Activated T-helper 1 cell treated with anti-CD3 and anti-CD28 coated beads, Interleukin-12 subunit alpha, Interleukin-12 subunit beta, Interleukin-2, Interleukin-4 antibody, amounts not matched to agents 30 ng/mL and 10 ng/mL and 1 ng/mL, durations not matched to agents 14 hours and 24 hours and 36 hours (primary cell): ENCODE measurements at places on chromosomes 2 and 18.

DNA sequence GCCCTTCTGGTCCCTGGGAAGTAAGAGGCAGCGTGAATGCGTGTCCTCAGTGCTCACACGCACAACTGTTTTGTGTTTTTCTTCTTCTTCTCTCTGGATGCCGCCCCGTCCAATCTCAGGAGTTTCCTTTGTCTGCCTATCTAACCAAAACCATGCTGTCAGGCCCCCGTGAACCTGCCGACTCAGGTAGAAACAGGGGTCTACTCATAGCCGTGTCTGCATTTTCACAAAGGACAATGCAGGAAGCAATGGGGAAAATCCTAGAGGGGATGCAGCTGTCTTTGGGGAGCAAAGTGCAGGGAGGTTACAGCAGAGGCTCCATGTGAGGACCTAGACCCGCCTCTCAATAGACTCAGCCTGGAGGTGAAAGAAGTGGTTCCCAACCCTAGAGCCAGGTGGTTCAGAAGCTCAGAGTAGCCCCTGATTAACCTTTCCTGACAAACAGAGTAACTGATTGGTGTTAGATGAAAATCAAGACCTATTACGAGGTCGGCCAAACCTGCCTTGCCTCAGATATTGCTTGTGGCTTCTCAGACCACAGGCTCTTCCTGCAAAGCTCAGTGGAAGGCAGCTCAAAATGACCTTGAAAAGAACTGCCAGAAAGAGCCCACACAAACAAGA is 49.3 kb downstream of the CD226 start:
- no peak for DNase-seq

GRCh38 chr2:141848191-141848590 is 282.6 kb downstream of the LRP1B start:
- DNase-seq: no peak

- no peak for DNase-seq
Observed at GRCh38 chr18:70973626-70974025, 684.8 kb downstream of the SOCS6 start.

GRCh38 chr2:105470979-105471378 is 72.1 kb upstream of the FHL2 start:
- DNase-seq: no peak

DNA sequence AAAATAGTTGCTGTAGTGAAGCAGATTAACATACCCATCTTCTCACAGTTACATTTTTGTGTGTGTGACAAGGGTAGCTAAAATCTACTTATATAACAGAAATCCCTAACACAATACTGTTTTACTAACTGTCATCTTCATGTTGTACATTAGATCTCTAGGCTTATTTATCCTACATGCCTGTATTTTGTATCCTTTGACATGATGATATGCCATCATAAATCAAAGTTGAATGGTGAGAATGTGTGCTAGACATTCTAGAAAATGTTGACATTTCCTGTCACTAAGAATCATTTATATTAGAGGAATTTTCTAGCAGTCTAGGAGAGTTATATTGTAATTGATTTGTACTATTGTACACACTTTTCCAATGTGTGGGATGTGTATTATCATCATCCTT is 21.5 kb upstream of the CALCRL start:
- DNase-seq: no peak

DNA sequence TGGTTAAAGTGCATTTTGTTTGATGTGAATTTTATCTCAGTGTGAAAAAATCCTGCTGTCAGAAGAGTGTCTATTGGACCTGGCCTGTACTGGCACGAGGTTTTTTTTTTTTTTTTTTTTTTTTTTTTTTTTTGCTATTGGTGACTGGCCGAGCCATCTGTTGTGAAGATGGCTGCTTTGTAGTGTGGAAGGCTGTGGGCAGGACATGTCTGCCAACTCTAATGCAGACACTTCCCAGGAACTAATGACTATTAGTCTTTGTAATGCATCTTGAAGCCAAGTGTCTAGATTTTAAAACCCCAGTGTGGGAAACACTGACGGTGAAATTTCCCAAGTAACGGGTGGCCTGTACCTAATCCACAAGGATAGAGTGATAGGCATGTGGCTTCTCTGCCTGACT is 34.3 kb downstream of the ZAP70 start:
- DNase-seq: no peak

DNA sequence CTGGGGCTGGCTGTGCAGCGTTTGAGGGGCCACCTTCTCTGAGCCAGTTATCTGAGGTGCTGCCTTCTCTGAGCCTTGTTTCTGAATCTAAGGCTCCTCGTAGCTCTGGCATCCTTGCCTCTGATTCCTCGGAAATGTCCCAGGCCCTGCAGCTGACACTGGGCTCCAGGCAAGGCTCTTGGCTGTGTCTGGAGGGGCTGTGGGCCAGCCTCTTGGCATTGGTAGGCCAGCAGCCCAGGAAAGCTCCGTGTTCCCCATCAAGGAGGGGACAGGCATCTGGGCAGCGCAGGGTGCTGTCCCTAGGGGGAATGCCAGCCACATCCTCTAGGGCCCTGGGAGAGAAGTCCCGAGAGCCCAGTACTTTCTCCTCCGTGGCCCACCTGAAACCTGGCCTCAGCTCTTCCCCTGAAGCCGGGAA is 40.7 kb upstream of the TAF1B start:
- no peak for DNase-seq

GRCh38 chr2:169782513-169782912 is 16.2 kb upstream of the SSB start:
- DNase-seq: no peak

DNA sequence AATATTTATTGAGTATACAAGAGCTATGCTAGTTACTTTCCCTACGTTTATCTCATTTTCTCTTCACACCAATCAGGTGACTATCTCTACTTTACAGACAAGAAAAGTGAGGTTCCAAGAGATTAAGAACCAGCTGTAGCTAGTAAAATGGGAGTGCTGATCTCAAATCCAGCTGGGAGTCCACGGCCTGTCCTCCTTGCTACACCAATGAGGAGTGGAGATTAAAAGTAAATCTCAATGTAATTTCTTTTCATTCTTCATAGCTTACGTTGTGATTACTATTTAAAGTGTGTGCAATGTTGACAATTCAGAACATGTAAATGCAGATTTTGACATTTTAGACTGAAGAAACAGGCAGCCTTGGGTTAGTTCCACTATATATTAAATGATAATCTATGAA is 53.9 kb upstream of the NRP2 start:
- no peak for DNase-seq

GRCh38 chr2:68516051-68516955 is 48.9 kb downstream of the APLF start:
- no peak for DNase-seq

- no peak for DNase-seq
Observed at GRCh38 chr2:238344035-238344434, 23.7 kb downstream of the TRAF3IP1 start.

DNA sequence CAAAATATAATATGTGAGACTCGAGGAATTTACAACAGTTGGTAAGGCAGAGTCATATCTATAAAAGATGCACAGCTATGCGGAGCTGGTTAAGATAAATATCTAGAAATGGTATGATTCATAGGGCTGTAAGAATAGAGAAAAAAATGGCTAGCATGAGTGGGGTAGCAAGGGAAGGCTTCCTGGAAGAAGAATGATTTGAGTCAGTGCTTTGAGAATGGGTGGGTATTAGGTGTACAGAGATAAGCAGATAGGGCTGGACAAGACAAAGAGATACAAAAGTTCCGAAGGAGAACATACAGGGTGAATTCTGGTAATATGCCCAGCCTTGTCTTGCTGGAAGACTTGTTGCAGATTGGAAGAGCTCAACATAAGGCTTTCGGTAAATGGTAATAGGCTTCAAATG is 291.5 kb upstream of the CCDC68 start:
- no peak for DNase-seq

DNA sequence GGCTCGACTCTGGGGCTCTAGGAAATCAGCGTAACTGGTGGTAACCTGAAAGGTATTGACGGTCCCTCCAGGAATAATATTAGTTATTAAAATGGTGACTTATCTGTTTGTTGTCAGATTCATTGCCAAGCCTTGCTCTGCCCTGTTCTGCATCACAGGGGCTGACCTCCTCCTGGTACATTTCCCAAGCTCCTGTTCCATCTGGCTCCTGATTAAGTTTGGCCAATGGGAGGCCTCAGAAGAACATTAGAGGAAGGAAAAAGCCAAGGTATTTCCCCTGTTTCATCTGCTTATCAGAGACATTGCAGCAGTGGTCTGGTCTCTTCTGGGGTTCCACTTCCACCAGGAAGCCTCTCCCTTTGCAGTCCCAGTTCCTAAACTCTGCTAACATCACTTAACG is 527.0 kb downstream of the TNS1 start:
- no peak for DNase-seq

- DNase-seq: no peak
Observed at GRCh38 chr2:240277073-240277806, 136.8 kb upstream of the OTOS start.

- DNase-seq: no peak
Observed at GRCh38 chr2:114161371-114161770, 271.5 kb downstream of the ACTR3 start.

DNA sequence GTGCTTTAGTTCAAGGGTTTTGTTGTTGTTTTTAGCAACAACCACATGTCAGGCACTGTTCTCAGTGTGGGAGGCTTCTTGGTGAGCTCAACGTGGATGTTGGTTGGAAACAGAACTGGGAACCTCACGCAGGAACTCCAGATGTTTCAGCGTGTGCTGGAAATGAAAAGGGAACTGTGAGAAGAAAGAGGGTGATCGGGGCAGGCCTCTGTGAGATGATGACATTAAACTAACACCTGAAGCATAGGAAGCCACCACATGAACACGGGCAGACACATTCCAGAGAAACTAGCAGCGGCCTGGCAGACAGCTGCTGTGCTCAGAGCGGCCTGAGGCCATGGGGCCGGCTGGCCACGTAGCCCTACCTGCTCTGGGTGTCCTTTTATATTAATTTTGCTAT is 66.4 kb downstream of the COA5 start:
- DNase-seq: no peak

GRCh38 chr2:129748250-129748649 is 231.2 kb upstream of the RAB6C start:
- no peak for DNase-seq

DNA sequence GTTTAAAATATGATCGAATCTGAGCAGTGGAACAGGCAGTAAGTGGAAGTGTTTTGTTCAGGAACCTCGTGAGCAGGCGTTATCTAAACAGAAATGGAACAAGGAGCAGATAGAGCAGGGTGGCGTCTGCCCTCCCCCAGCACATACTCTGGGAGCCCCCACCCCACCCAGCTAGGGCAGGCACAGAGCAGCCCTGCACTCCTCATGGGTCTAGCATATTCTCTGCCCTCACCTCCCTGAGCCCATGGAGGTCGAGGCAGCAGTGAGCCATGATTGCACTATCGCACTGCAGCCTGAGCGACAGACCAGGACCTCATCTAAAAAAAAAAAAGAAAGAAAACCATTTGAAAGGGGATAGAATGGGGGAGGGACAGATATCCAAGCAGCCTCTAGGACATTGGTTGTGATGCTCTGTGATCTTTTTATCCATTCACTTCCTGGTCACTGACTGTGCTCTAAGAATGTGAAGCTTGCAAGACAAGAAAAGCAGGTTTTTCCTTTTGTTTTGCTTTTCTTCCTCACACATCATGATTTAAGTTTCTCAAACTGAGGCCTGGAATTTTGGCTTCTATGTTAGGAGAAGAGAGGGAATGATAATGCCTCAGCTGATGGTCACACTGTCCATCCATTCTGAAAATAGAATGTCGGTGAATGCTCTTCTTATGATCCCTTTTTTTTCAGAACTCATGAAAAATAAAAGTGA is 3.1 kb downstream of the MLPH start:
- DNase-seq: no peak

DNA sequence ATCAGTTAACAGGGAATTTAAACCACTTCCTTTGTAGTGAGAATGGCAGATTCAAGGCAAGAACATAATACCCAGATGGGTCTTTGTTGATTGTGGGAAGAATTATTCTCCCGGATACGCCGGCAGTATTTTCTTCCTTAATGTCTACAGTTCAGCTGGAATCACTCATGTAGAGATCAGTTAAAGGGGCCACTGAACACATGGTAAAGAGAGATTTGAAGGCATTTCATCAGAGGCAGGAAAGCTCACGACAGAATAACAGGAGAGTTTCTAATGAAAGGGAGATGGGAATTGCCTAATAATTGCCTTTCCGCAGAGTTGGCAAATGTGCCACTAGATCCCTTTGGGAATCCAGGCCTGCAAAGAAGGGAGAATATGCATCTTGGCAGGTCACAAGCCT is 327.7 kb upstream of the ZNF804A start:
- DNase-seq: no peak

GRCh38 chr2:201298462-201299052 is 38.2 kb downstream of the CASP8 start:
- no peak for DNase-seq

DNA sequence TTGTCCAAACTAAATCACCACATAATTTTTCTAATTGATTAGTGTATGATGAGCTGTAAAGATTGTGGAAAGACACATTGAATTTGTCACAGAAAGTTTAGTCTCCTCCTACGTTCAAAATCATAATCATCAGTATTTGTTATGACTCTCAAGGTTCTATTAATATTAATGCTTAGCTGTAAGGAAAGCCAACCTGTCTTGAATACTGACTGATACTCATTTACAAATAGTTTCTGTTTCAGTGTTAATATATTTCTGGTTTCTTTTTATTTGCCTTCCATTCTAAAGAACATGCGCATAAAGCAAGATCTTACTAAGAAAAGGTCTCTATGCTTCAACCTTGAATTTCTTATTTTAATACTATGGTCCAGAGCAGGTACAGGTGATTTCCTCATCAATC is 55.1 kb downstream of the CPS1 start:
- DNase-seq: no peak

- no peak for DNase-seq
Observed at GRCh38 chr18:42578792-42579191, 536.7 kb downstream of the RIT2 start.

- no peak for DNase-seq
Observed at GRCh38 chr2:173165443-173166238, 90.0 kb downstream of the MAP3K20 start.

DNA sequence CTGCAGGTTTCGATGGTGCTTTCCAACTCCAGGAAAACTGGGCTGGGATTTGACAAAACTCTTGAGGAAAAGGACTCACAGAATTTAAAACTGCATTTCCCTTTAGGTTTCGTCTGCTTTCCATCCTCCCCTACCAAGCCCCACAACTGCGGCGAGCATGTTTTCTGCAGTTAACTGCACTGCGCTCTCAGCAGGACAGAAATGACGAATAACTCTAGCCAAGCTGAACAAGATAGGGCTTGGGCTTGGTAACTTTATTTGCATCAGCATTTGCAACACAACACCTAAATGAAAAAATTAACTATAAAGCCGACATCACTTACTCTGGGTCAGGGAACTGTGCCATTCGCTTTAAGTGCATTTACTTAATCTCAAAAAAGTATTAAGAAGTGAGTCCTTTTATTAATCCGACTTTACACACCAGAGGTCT is 669 bp upstream of the PIKFYVE start:
- peak; percentile 34 for DNase-seq

DNA sequence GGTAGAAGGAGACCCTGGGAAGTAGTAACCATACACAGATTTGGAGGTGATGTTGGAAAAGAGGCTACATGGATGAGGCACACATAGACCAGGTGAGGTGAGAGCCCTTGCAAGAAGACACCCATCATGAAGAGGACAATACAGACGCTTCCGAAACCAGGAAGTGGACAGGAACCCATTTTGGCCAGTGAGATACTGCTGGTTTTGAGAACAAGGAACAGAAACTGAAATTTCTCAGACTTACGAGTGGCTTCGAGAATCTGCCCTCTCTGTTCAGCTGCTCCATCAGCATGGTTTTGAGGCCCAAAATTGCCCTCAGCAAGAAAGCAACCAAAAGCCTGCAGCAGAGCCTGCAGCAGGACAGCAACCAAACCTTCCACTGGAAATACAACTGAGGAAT is 479.1 kb upstream of the NRXN1 start:
- DNase-seq: no peak

GRCh38 chr18:22180722-22181121 is 11.3 kb downstream of the GATA6 start:
- no peak for DNase-seq
